Body of pancreas (tissue), 4 donors: ENCODE measurements at places on chromosomes 1 and 21. TPM values are rescaled to one million over a fixed set of nuclear protein-coding genes. Genes with fewer than 3 reads are reported as not detected.
A peak's percentile ranks its signal among the peaks of the same experiment; 100 is the strongest.

GRCh38 chr1:15803380-15803779 lies 4.1 kb downstream of the UQCRHL start:
- H3K27ac ChIP-seq = no peak overlapping the region
- H3K4me1 ChIP-seq = peaks cover 27% of the 10 kb centered on the region
- DNase-seq = no peak
- H3K36me3 ChIP-seq = no peaks in the 10 kb centered on the region

The ASTN1 gene
- 0.78 TPM for total RNA-seq

The RGS4 gene
- total RNA-seq = 14.5 TPM

The GRHL3 gene
- not detected for total RNA-seq

DNA sequence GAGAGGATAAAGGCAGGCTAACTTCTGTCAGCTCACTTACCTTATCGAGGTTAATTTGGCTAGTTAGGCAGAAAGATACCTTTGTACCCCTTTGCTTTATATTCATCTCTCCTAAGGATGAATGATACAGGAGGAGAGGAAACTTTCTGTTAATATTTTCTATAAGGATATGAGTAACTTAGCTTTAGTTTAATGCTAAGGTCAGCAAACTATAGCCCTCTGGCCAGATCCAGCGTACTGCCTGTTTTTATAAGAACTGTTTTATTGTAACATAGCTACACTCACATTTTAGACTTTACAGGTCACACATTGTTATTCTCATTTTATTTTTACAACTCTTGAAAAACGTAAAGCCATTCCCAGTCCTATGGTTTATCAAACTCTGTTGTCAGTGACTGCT lies 18.1 kb downstream of the DHX9 start:
- H3K27ac ChIP-seq = no peak overlapping the region
- H3K36me3 ChIP-seq = peaks cover 8% of the 10 kb centered on the region

- no peaks in the 10 kb centered on the region for H3K4me1 ChIP-seq
- H3K27me3 ChIP-seq = no peaks in the 10 kb centered on the region
- no peak overlapping the region for H3K27ac ChIP-seq
- no peak for DNase-seq
- H3K4me3 ChIP-seq = no peak overlapping the region
Observed at GRCh38 chr21:45866551-45866950, 115.0 kb upstream of the COL6A1 start.

GRCh38 chr21:45043541-45044020 lies 30.8 kb upstream of the ADARB1 start:
- DNase-seq = no peak
- H3K36me3 ChIP-seq = no peaks in the 10 kb centered on the region
- no peaks in the 10 kb centered on the region for H3K4me1 ChIP-seq
- no peaks in the 10 kb centered on the region for H3K27me3 ChIP-seq
- no peak overlapping the region for H3K27ac ChIP-seq
- no peak overlapping the region for H3K4me3 ChIP-seq

DNA sequence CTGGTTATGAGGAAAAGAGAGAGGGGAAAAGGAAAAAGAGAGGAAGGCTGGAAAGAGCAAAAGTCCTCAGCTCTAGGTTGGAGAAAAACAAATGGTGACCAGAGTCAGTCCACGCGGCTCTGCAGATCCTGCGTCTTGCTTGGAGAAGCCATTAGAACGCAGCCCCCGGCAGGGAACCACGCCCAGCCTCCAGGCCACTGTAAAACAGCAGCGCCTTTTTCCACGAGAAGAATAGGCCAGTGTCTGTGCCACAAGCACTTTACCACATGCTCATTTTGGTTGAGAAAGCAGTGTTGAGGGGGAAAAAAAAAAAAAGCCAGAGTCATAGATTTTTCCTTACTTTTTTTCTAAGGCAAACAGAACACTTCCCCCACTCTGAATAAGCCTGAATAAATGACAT lies 846.9 kb upstream of the ADAMTS5 start:
- no peaks in the 10 kb centered on the region for H3K27me3 ChIP-seq
- H3K27ac ChIP-seq = no peak overlapping the region
- H3K4me1 ChIP-seq = no peaks in the 10 kb centered on the region
- H3K36me3 ChIP-seq = no peaks in the 10 kb centered on the region
- no peak overlapping the region for H3K4me3 ChIP-seq

The FCAMR gene
- not detected for total RNA-seq

GRCh38 chr1:109933856-109934711 lies 23.4 kb downstream of the CSF1 start:
- no peak for DNase-seq
- peaks cover 56% of the 10 kb centered on the region for H3K4me1 ChIP-seq
- H3K36me3 ChIP-seq = no peaks in the 10 kb centered on the region
- H3K27me3 ChIP-seq = no peaks in the 10 kb centered on the region

The MAD2L2 gene
- 31.6 TPM for total RNA-seq

GRCh38 chr21:45012662-45013259 lies 61.6 kb upstream of the ADARB1 start:
- no peak overlapping the region for H3K4me3 ChIP-seq
- no peak overlapping the region for H3K27ac ChIP-seq
- H3K4me1 ChIP-seq = peaks cover 7% of the 10 kb centered on the region
- H3K27me3 ChIP-seq = no peaks in the 10 kb centered on the region
- DNase-seq = peak; percentile 6

- no peak overlapping the region for H3K4me3 ChIP-seq
- DNase-seq = no peak
- H3K4me1 ChIP-seq = no peaks in the 10 kb centered on the region
- H3K27ac ChIP-seq = no peak overlapping the region
Observed at GRCh38 chr1:178686407-178686806, 38.6 kb upstream of the RALGPS2 start.

The FCGR3A gene
- 5.2 TPM for total RNA-seq

DNA sequence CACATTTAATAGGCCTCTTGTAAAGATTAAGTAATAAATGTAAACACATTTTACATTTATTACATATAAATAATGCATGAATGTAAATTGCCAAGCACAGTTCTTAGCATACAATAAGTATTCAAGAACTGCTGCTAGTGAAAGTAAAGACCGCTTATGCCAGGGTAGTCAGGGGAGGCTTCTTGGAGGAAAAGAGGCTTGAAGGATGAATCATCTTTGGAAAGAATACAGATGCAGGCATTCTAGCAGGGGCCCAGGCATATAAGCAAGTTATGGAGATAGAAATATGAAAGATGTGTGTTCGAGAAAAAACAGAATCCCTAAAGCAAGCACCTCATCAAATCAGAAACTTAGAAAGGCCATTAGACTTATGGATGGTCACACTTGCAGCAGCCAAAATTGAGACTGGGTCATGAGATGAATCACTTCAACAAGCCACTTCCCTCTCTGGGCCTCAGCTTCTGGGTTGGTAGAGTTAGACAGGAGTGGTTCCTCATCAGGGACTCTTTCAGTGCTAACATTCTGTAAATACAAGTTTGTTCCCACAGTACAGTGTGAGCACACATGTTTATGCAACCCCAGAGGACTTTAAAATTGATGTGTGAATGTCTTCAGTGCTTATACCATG lies 79.8 kb upstream of the ROR1 start:
- H3K27ac ChIP-seq = no peak overlapping the region
- no peak overlapping the region for H3K4me3 ChIP-seq
- H3K27me3 ChIP-seq = no peaks in the 10 kb centered on the region
- DNase-seq = no peak

The AKNAD1 gene
- not detected for total RNA-seq

DNA sequence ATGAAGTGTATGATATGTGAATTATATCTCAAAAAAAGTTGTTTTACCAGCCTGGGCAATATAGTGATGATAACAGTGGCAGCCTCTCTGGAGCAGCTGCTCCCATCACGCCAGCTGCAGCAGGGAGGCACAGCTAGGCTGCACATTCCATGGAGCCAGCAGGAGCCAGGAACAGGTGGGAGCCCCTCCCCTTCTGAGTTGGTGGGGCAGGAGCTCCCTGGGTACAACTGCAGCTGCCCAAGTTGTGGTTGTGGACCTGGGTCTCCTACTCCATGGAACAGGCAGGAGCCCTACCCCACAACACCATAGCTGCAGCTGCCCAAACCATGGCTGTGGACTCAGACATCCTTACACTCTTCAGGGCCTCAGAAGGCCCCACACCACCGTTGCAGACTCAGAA lies 21.7 kb upstream of the FNBP1L start:
- H3K4me1 ChIP-seq = no peaks in the 10 kb centered on the region
- H3K36me3 ChIP-seq = no peaks in the 10 kb centered on the region
- no peak overlapping the region for H3K27ac ChIP-seq
- no peaks in the 10 kb centered on the region for H3K27me3 ChIP-seq
- no peak for DNase-seq
- H3K4me3 ChIP-seq = no peak overlapping the region

The NR1I3 gene
- not detected for total RNA-seq

DNA sequence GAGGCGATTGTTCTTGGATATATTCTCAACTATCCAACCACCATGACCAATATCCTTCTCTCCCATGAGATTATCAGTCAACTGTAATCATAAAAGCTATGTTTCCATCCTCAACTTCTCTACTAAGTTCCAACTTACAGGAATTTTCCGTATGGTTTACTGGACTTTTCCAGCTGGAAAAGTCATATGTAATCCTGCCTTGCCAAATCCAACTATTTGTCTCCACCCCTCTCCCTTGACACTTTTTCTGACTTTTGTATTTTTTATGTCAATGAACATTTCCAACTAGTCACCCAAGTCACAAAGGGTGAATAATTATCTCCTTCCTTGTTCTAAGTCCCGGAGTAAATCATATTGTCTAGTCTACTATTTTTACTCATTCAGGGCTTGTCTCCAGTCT lies 293.1 kb downstream of the USP25 start:
- no peak overlapping the region for H3K4me3 ChIP-seq
- H3K27me3 ChIP-seq = no peaks in the 10 kb centered on the region
- H3K27ac ChIP-seq = no peak overlapping the region
- H3K36me3 ChIP-seq = no peaks in the 10 kb centered on the region
- no peak for DNase-seq

The AMY2B gene
- total RNA-seq = 1,483 TPM

The INSRR gene
- not detected for total RNA-seq

GRCh38 chr1:198088360-198089071 lies 68.3 kb upstream of the NEK7 start:
- no peaks in the 10 kb centered on the region for H3K4me1 ChIP-seq
- no peaks in the 10 kb centered on the region for H3K36me3 ChIP-seq
- no peak overlapping the region for H3K27ac ChIP-seq
- no peak for DNase-seq
- H3K4me3 ChIP-seq = no peak overlapping the region
- no peaks in the 10 kb centered on the region for H3K27me3 ChIP-seq

- peak overlapping the region; percentile 22 for H3K27ac ChIP-seq
- H3K36me3 ChIP-seq = no peaks in the 10 kb centered on the region
- peaks cover 31% of the 10 kb centered on the region for H3K4me1 ChIP-seq
- H3K27me3 ChIP-seq = no peaks in the 10 kb centered on the region
- DNase-seq = peak; percentile 68
Observed at GRCh38 chr1:9593492-9594465, 5.1 kb downstream of the TMEM201 start.

- no peaks in the 10 kb centered on the region for H3K36me3 ChIP-seq
- DNase-seq = no peak
- no peaks in the 10 kb centered on the region for H3K27me3 ChIP-seq
- no peak overlapping the region for H3K4me3 ChIP-seq
Observed at GRCh38 chr21:23612210-23612609, 1995.1 kb downstream of the MRPL39 start.

- peak within 1 kb of the TSS; percentile 93 for H3K27ac ChIP-seq
- peak within 1 kb of the TSS; percentile 18 for H3K4me3 ChIP-seq
- H3K4me1 ChIP-seq = peaks cover 37% of the 10 kb centered on the region
- H3K27me3 ChIP-seq = no peaks in the 10 kb centered on the region
- H3K36me3 ChIP-seq = peaks cover 2% of the 10 kb centered on the region
Observed at GRCh38 chr1:228734881-228735801, at the start of gene RHOU. TSS of gene RHOU (plus strand) at chr1:228735479. CDS start at chr1:228735743, 264 bp downstream.

- H3K27me3 ChIP-seq = no peaks in the 10 kb centered on the region
- H3K4me1 ChIP-seq = peaks cover 50% of the 10 kb centered on the region
- peak; percentile 34 for DNase-seq
- no peaks in the 10 kb centered on the region for H3K36me3 ChIP-seq
Observed at GRCh38 chr1:42334240-42335049, 590 bp downstream of the FOXJ3 start.
